ENCODE measurements at places on chromosomes 5 and 9.

GRCh38 chr9:132040246-132040645 is 39.4 kb downstream of the MED27 start:
- DNase-seq = no peak

DNA sequence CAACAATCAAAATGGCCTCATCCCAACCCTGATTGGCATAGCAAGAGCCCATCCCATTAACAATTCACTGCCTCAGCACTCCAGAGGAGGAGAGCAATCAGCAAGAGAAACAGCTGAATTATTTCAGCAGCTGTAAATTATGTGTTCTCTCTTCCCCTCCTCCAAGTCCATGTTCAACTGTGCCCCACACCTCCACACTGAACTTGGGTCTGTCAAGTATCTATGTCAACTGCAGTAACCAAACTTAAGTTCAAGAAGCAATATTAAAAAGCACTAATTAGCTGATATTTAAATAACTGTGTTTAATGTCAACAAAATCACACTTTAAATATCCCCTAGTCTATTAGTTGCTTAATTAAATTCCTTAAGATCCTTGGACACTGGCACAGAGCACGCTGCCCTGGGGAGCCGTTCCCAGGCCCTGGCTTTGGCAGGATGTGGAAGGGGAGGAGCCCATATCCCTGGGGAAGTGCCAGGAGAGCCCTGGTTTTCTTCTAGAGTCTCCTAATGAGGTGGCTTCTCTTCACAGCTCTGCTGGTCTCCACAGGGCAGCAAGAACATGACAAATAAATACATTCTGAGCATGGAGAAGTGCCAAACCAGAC is 50.6 kb downstream of the SIL1 start:
- DNase-seq = no peak

DNA sequence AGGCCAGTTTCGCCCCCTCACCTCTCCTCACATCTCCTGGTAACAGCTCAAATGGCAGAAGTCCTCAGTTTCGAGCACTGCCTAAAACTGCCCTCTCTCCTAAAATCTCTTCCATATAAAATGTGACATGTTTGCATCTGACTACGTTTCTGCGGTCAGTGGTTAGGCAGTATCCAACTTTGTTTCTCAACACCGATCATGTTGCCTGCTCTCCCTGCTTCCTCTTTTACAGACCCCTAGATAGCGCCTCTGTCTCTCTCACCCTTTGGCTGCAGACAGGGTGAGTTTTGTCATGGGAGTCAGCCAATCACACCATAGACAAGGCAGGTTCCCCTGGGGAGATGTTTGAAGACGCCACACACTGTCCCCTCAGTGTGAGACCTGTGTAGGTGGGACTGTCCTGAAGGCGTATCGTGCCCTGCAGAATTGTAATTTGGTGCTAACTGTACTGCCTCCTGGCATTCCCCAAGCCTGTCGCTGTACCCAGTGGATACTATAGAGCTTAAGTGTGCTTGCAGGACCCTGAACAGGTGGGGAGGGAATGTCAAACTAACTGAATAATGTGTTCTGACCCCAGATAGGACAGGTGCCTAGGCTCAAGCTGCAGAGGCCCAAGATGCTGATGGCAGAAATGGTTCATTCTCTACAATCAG is 1.1 kb downstream of the HEXB start:
- DNase-seq = no peak

- no peak for DNase-seq
Measured at GRCh38 chr5:38347896-38348295, 89.5 kb downstream of the EGFLAM start.

DNA sequence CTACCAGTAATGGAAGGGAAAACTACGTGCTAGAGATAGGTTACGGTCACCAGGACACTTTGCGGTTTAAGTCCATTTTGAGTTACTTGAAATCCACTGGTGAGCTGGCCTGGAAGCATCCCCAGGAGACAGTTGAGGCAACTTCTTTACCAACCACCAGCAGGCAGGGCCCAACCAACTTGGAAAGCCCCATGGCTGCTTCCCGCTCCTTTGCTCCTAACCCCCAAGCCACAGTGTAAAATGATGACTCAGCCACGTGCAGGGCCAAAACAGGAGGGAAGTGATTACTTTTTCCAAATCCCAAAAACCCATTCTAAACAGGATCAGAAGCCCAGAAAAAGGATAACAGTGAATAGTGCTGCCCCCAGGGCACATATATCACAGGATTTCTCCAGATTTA is 87.4 kb downstream of the PAX5 start:
- no peak for DNase-seq

DNA sequence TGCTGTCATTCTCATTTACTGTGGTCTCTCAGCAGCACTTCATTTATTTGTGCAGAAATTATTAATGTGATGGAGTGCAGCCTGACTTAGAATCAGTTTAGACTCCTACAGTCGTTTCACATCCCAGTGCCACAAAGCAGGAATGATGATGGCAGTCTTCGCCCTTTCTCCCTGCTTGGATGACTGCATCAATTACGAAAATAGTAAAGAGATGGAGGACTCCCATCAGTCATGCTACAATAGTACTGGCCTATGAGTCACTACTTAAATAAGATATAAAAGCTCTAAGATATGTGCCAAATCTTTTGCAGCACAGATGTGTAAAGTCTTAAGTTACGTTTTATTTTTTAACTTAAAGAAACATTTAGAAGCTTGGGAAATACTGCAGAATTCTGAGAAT is 263.9 kb downstream of the CHSY3 start:
- no peak for DNase-seq

GRCh38 chr5:9622971-9623421 is 7.2 kb downstream of the TAS2R1 start:
- DNase-seq = no peak

GRCh38 chr5:178206166-178207101 is 2.1 kb downstream of the HNRNPAB start:
- DNase-seq = no peak

GRCh38 chr9:93624977-93625376 is 48.6 kb downstream of the PHF2 start:
- DNase-seq = no peak

DNA sequence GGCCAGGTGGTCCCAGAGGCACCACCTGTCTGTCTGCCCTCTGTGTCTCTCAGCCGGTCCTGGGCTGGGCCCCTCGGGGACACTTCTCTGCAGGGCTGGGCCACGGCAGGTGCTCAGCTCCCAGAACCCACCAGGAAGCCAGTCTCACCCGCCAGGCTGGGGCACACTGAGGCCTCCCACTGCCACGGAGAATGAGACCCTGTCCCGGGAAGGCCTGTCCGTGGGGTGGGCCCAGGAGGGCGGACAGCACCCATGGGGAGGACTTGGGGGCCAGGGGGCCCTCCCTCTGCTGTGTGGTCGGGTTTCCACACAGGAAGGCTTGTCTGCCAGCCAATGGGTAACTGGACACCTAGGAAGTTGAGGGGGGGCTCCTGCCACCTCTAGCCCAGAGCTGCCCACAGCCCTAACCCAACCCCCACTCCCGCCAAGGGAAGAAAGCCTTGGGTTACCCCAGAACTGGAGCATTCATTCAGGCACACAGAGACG is 4.1 kb upstream of the TUBB4B start:
- no peak for DNase-seq

DNA sequence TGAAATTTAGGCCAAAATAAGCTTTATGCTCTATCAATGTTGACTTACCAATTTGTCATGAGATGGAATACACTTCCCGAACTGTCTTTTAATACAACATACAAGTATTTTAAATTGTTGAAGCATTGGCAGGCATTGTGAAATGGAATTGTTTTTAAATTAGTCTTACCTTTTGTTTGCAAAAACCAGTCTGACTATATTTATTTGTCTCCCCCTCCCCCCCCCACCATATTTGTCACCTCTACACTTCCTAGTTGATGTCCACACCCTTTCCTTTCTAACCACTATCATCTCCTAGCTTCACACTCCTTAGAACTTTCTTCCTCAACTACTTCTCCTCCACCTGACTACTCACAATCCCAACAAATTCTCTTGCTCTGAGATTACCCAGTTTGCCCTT is 40.9 kb downstream of the FAF2 start:
- DNase-seq = no peak

- DNase-seq = no peak
Measured at GRCh38 chr5:138661291-138661960, 86.2 kb upstream of the HSPA9 start.

GRCh38 chr5:146818822-146819221 is 59.7 kb downstream of the PPP2R2B start:
- DNase-seq = no peak

GRCh38 chr9:75601280-75601679 is 289.2 kb upstream of the PCSK5 start:
- DNase-seq = no peak

GRCh38 chr5:2902186-2902585 is 150.7 kb upstream of the IRX2 start:
- DNase-seq = no peak

GRCh38 chr9:11002705-11003104 is 389.9 kb upstream of the PTPRD start:
- DNase-seq = no peak

DNA sequence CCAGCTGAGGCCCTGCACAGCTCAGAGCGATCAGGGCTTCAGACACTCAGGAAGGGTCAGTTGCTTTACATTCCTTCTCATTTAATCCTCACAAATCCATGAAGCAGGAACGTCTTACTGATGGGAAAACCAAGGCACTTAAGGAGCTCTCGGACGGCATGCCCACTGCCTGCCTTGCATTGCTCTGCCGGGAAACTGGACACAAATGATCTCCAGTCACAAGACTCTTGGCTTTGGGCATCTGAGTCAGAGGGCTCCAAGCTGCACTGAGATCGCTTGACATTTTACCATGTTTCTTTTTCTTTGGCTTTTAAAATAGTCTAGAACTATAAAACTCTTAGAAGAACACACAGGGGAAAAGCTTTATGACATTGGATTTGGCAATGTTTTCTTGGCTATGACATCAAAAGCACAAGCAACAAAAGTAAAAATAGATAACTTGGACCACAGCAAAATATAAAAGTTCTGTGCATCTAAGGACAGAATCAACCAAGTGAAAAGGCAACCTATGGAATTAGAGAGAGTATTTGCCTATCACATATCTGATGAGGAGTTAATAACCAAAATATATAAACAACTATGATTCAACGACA is 43.6 kb upstream of the HRH2 start:
- DNase-seq = no peak

- no peak for DNase-seq
Measured at GRCh38 chr5:74502479-74502950, 138.0 kb downstream of the ENC1 start.

- DNase-seq = no peak
Measured at GRCh38 chr5:14187660-14188059, 44.5 kb downstream of the TRIO start.

DNA sequence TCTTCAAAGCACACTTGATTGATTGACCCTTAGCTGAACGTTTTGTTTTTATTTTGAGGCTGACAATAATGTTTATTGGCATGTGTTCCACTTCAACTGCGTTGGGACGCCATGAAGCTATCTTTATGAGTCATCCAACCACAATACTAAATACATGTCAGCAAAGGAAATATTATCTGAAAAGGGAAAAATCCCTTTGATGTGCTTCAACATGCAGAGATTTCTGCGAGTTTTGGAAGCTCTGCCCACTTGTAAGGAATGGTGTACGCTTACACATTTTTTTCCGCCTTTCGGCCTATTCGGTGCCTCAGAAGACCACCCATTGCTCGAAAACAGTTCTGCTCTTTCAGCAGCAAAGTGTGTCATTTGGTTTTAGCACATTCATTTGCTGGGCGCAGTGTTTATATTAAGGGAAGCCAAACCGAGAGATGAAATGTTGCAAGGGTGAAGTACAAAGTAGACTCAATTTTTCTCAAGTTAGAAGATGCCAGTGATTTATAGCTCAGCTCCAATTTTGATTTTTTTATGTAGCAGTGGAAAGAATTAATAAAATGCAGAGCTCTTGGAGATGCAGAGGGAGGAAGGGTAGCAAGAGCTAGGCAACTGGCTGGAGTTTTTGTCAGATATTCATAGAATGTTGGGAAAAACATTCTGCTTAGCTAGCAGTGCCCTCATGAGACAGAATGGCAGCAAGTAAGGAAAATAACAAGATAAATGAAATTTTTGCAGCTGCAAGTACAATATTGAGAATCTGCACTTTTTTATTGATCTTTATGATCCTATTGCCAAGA is 68.9 kb downstream of the PRDM6 start:
- no peak for DNase-seq

- DNase-seq = no peak
Measured at GRCh38 chr5:140324041-140324600, 21.2 kb upstream of the PFDN1 start.

DNA sequence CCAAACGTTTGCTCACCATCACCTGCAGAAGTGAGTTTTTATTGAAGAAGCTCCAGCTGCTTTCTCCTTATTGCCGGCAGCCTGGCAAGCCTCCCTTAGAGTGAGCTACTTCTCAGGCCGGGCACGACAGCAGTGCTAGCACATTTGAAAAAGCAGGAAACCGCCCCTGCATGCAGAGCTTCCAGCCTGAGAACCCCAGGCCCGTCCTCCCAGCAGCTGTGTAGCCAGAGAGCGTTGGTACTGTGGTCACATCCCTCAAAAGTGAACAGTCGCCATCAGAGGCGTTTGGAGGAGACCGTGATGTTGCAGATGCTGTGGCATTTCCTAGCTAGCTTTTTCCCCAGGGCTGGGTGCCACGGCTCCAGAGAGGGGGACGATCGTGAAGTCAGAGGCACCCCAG is 23.5 kb downstream of the SLC25A25 start:
- DNase-seq = no peak

- no peak for DNase-seq
Measured at GRCh38 chr5:111472579-111472978, 39.8 kb downstream of the STARD4 start.

- DNase-seq = no peak
Measured at GRCh38 chr9:117616431-117616831, 87.8 kb upstream of the TLR4 start.

DNA sequence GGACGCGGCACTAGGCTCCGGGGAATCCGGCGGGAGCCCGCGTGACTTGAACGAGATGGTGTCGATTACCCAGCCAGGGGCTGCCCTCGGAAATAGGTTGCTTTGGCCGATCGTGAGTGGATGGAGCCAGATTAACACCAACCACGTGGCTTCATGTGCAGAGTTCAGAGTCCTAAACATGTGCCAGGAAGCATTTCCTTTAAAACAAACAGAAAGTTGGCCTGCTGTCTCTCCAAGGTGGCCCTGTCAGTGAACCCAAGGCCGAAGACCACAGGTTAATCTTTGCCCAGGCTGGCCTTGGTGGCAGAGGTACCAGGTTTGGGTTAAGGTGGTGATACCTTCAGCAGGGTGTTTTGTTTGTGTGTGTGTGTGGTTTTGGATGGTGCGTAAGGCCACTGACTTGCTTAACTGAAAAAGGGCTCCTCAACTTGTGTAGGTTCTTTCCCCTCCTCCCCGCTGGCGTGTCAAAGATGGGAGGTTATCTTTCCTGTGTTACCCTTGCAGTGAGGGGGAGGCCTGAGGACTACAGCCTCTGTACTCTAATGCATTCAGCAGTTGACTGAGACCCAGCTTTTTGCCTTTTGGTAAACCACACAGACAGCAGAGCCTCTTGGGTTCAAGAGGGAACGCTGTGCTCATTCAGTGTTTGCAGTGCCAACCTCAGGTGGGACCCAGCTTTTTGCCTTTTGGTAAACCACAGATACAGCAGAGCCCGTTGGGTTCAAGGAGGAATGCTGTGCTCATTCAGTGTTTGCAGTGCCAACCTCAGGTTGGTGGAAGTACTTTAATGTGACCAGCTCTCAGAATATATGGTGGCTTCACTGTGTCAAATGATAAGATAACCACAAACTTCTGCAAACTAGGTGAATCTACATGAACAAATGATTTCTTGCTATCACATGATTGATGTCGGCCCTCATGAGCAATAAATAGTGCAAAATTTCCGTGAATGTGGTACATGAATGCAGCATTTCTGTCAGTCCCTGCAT is 1.4 kb downstream of the IQGAP2 start:
- DNase-seq = no peak
